NCI-H1694 treated with DMSO at 0.1 percent for 48 hours (cell line): ENCODE measurements at places on chromosomes 11 and 22.

DNA sequence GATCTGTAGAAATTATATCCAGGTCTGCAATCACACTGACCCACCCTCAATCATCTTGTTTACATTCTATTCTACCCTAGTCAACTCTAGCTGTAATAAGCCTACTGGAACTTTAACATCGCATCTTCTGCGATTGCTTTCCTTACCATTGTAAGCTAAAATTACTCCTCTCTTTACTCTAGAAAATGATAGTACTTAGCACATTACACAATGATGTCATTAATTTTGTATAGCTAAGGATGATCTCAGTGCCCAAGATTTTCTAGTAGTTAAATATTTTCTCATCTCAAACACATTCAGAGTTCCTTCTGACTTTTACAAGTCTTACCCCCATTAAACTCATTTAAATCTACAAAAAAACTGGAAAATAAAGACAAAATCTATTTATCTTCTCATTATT is 39.6 kb upstream of the CTSC start:
- no peak for DNase-seq

DNA sequence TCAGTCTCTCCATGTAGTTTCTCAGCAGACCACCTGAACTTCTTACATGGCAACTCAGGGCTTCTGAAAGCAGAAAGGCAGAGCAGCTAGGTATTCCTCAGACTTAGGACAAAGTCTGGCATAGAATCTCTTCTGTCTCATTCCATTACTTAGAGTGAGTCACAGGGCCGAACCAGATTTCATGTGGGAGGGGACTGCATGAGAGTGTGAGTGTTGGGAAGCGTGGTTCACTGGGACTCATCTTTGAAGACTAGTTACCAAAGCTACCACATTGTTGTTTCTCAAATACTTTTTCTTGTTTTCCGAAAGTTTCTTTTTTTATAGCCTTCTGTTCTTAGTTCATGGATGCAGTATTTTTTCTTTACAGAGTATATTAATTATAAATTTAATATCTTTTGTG is 36.1 kb upstream of the SCN3B start:
- no peak for DNase-seq

DNA sequence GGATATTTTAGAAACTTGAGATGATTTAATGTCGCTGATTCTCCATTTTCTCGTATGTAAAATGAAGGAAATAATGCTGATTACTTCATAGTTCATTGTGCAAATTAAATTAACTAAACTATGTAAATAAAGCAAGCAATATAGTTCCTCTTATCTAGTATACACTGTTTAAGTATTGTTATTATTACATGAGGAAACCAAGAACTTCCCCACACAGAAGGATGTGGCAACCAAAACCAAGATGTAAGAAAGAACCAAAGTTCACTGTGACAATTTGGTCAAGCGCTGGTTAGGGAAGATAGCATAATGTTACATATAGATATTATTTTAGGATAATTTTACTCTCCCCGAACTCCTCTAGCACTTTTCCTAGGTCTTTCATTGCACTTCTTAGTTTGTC is 103.2 kb downstream of the XKR3 start:
- no peak for DNase-seq

DNA sequence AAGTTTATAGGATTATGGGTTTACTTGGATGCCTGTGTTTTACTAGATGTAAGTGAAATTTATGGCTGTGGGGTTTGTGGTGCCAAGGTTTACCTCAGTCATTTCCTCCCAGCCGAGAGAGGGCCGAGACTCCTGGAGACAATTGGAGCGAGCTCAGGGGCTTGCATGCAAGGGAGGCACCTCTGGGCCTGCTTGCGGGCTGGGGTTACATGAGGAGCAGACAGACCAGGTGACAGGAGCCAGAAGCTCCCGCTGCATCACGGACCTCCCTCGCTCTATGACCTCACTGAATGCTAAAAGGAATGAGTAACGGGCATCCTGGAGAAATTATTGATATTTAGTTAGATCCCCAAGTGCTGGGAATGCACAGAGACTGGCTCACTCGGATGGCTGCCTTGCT is 275.2 kb upstream of the KIRREL3 start:
- no peak for DNase-seq
